Neural crest cell (in vitro differentiated cells): ENCODE measurements at places on chromosomes 5 and 9.

DNA sequence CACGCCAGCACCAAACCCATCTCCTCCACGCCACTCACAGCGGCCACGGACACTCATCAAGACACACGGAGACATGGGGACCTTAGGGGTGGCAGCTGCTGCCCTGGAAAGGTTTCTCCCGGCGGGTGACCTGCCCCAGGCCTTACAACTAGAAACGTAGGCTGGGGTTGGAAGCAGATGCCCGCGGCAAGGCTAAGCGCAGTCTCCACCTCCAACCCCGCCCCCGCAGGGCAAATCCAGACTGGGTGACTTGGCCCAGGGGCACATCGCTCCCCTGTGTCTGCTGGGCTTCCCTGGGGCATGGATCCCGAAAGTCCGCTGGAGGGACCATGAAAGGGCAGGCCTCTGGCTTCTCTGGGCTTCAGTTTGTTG lies 12.0 kb upstream of the ASS1 start:
- H3K27me3 ChIP-seq, result peaks cover 33% of the 10 kb centered on the region
- H3K27ac ChIP-seq, result no peak overlapping the region
- peaks cover 5% of the 10 kb centered on the region for H3K4me1 ChIP-seq
- H3K4me3 ChIP-seq, result peak overlapping the region; percentile 51
- DNase-seq, result no peak

- H3K4me3 ChIP-seq, result no peak overlapping the region
- H3K27ac ChIP-seq, result no peak overlapping the region
- no peak for DNase-seq
- no peaks in the 10 kb centered on the region for H3K36me3 ChIP-seq
Measured at GRCh38 chr5:96146675-96147074, 185.0 kb upstream of the ELL2 start.

DNA sequence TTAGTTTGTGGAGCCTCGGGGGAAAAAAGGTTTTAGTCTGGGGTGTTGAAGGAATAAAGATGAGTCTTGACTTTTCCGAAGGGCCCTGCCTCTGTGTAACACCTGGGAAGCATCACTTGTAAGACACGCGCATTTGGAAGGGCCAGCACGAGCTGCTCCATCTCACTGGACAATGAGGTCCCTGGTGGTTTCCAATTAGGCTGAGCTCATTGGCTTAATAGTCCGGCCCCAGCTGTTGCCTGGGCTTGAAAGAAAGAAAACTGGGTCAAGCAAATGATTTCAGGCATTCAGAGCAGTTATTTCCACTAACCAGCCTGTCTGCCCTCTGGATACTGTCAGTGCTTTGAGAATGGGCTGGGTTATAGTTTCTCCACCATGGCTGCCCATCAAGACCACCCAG lies 64.5 kb downstream of the NSUN2 start:
- H3K4me3 ChIP-seq, result no peak overlapping the region
- DNase-seq, result no peak
- H3K4me1 ChIP-seq, result no peaks in the 10 kb centered on the region
- no peaks in the 10 kb centered on the region for H3K36me3 ChIP-seq
- no peak overlapping the region for H3K27ac ChIP-seq
- H3K27me3 ChIP-seq, result peaks cover 27% of the 10 kb centered on the region

DNA sequence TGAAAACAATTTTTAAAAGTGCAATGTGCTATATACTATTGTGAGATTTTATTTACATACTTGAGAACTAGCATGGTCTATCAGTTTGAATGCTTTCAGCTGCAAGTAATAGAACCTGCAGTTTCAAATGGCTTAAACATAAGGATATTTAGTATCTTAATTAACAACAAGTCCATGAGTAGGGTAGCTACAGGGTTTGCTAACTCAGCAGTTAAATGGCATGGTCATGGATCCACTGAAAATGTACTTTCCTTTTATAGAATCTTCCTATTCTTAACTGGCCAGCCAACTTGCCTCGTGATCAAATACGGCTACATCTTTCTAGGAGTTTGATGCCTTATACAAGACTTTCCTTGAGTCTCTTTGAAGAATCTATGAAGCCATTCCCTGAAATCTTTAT lies 452.8 kb upstream of the SEMA6A start:
- H3K4me1 ChIP-seq, result no peaks in the 10 kb centered on the region
- H3K4me3 ChIP-seq, result no peak overlapping the region
- no peaks in the 10 kb centered on the region for H3K36me3 ChIP-seq
- no peaks in the 10 kb centered on the region for H3K27me3 ChIP-seq
- DNase-seq, result no peak

GRCh38 chr5:42767491-42768105 lies 11.0 kb downstream of the CCDC152 start:
- no peak for DNase-seq
- H3K36me3 ChIP-seq, result no peaks in the 10 kb centered on the region
- H3K27ac ChIP-seq, result no peak overlapping the region
- peaks cover 29% of the 10 kb centered on the region for H3K27me3 ChIP-seq
- H3K4me1 ChIP-seq, result no peaks in the 10 kb centered on the region
- H3K4me3 ChIP-seq, result no peak overlapping the region

DNA sequence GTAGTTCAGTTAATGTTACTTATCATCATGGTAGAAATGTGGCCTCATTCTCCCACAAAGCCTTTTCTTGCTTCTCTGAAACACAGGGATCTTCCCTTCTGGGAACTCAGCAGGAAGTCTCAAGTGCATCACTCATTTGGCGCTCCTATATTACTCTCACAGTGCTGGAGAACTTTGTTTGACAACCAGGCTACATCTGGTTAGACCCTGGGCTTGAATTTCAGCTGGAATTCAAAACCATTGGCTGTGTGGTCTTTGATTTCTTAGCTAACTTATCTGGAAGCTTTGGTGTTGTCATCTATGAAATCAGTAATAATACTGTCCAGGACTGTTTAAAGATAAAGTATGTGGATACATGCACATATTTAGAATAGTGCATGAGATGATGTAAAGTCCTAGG lies 1777.1 kb downstream of the MAT2B start:
- H3K4me3 ChIP-seq, result no peak overlapping the region
- DNase-seq, result no peak
- no peaks in the 10 kb centered on the region for H3K36me3 ChIP-seq
- H3K4me1 ChIP-seq, result no peaks in the 10 kb centered on the region
